CD4-positive, CD25-positive, alpha-beta regulatory T cell (primary cell): ENCODE measurements at places on chromosomes 3 and 15.

GRCh38 chr15:58298879-58299850 lies 132.6 kb upstream of the LIPC start:
- DNase-seq = no peak

DNA sequence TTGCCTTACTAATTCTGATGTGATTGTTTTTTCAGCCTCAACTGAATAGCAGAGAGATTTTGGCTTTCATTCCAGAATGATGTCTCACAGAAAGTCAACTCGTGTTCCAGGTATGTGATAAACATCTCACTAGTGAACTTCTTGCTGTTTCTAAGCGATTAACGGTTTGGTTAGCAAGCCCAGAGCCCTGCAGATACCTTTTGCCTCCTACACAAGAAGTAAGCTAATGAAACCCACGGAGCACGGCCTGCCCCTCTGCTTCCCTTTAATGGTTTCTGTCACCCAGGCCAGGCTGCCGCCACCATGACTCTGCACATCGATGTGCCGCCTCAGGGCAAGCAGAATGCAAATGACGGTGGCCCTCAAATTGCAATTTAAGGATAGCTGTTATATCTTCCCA lies 155.9 kb upstream of the ICE2 start:
- DNase-seq = no peak

GRCh38 chr3:143977341-143978262 lies 6.0 kb downstream of the DIPK2A start:
- DNase-seq = no peak

GRCh38 chr3:16147220-16147994 lies 27.1 kb upstream of the GALNT15 start:
- DNase-seq = no peak

DNA sequence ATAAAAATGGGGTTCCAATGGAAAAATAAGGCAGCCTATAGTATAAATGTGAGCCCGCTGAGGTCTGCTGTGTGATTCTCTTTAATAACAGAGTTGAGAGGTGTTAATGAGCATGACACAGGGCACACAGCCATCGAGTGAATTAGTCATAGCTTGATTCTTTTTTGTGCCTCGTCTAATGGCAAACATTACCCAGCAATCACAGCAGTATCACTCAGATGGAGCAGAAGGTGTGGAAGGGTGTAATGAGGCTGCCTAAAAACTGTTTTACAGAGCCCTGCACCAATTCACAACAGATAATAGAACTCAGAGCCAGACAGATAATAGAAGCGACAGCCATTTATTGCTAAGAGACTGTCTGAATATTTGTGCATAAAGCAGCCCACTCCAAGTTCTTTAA lies 178.6 kb upstream of the TPRG1 start:
- no peak for DNase-seq

DNA sequence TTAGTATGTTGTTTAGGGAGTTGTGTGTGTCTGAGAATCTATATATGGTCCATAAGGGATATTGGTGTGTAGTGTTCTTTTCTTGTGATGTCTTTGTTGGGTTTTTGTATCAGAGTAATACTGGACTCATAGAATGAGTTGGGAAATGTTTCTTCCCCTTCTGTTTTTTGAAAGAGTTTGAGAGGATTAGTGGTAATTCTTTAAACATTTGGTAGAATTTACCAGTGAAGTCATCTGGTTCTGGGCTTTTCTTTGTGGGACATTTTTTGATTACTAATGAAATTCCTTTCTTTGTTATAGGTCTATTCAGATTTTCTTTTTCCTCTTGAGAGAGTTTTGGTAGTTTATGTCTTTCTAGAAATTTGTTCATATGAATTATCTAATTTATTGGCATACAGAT lies 16.9 kb downstream of the ACKR2 start:
- no peak for DNase-seq
